Activated CD8-positive, alpha-beta T cell treated with anti-CD3 and anti-CD28 coated beads, Interleukin-2, amount 10 ng/mL, durations not matched to agents 7 days and 5 days (primary cell): ENCODE measurements at places on chromosomes 16 and 17.

DNA sequence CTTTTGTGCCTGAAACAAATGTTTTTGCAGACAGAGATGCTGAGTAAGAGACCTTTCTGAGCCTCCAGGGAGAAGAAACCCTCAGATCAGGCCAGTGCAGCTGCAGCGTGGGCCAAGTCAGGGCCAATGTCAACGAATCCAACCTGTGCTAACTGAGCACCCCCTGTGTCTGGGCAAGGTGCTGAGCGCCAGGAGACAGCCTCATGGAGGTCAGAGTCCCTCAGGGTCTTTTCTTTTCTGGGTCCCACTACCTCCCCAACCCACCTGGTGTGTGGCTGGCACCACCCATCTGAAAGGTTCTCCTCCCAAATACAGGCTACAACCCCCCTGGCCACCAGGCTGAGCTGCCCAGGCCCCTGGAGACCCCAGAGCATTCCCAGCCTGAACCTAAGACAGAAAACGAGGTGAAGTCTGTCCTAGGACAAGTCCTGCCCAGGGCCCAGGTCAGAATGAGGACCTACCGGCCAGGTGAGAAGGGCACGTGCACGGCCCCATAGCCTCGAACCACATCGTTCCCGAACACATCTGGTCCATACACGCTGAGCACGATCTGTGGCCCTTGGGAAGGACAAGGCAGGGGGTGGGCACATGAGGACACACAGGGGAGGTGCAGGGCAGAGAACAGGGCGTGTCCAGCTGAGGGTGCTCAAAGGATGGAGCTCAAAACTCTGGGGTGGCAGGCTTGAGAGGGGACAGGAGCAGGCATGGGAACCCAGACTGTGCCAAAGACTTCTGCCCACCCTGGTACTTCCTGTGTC is 15.0 kb downstream of the B9D1 start:
- no peak for DNase-seq

DNA sequence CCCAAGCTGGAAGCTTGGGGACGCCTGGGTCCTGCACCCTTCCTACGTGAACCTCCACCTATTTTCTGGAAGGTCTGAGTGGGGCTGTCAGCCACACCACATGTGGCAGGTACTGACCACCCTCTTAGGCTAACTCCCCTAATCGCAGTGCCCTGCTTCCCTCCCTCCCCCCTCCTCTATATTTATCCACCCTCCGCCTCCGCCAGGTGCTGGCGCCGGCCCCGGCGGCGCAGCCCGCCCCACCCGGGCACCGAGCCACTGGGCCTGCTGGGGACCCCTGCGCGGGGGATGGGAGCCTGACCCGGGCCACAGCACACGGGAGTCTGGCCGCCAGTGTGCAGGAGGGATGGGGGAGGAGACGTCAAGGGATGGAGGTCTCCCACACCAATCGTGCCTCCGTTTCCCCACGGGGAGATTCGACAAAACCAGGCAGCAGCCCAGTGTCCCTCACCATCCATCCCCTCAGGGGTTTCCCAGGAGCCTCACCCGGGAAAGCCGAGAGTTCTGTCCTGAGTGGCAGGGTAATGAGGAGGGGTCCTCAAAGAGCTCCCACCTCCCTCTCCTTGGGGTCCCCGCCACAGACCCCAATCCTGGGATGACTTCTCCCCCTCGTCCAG is 1.3 kb downstream of the PLEKHH3 start:
- DNase-seq, result no peak

DNA sequence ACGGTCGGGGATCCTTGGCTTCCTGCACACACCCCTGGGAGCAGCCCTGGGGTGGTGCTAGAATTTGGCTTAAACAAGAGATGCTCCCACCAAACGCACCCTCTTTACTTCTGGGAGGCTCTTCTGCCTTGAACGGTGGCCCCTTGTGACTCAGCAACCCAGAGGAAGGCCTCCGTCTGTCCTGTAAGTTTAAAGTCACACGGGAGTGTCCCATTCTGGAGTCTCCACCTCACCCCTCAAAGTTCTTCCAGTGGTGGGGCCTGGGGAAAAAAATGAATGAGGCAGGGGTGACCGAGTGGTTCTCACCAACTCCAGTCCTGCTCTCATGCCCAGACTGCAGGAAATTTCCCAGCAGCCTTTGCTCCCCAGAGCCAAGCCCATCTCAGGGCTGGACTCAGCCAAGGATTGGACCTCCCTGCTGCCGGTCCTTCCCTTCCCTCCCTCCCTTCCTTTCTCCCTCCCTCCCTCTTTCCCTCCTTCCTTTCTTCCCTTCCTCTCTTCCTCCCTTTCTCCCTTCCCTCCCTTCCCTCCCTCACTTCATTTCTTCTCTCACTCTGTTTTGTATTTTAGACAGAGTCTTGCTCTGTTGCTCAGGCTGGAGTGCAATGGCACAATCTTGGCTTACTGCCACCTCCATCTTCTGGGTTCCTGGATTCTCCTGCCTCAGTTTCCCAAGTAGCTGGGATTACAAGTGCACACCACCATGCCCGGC is 11.4 kb downstream of the ITGAD start:
- no peak for DNase-seq

GRCh38 chr17:81536299-81537290 is 8.4 kb downstream of the FSCN2 start:
- no peak for DNase-seq

GRCh38 chr16:15682105-15682570 is 32.1 kb downstream of the NDE1 start:
- DNase-seq, result peak; percentile 45

DNA sequence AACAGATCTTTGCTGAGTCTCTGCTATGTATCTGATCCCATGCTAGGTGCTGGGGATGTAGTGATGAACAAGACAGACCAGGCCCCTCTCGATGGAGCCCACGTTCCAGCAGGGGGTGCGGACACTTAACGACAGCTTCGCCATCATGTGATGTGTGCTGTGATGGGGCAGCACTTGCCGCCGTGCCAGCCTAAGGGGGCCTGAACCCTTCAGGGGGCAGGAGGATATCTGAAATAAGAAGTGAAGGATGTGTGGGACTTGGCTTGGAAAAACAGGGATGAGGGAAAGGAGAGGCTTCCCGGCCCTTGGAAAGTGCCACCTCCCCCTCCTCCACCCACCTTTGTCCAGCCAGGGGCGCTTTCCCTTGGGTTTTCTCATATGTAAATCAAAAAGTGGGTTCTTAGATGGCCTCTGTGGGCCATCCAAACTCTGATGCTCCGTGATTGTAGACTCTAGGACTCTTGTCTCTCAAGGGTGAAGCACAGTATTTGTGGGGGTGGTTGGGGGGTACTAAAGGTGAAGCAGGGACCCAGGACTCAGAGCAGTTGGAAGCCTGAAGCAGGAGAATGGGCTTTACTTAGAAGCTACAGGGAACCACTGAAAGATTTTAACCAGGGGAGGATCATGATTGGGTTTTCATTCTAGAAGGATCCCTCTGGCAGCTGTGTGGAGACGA is 4.0 kb upstream of the DLX3 start:
- DNase-seq, result no peak

GRCh38 chr17:79577485-79578187 is 33.2 kb downstream of the RBFOX3 start:
- no peak for DNase-seq

DNA sequence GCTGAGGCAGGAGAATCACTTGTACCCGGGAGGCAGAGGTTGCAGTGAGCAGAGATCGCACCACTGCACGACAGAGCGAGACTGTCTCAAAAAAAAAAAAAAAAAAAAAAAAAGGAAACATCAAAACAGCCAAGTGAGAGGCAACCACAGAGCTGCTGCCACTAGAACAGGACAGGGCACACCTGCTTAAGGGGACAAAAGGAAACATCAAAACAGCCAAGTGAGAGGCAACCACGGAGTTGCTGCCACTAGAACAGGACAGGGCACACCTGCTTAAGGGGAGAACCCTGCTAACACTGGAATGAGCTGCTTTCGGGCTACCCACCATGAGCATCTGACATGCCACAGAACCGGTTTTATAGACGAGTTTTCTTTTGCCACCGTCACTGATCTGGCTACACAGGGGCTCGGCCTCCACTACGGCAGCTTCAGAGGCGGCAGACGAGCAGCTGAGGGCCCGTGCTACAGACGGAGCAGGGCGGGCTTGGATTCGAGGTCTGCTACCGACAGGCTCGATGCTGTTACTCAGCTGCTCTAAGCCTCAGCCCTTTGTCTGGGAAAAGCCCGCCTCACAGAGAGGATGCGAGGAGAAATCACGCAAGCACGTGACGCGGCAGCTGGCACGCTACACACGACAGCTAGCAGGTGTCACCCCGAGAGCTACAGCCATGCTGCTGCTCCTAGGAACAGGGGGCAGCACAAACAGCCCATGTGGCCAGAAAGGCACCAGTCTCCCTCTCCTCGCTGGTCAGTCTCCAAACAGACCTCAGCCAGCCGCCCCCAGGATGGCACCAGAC is 2.0 kb downstream of the P4HB start:
- DNase-seq, result no peak

GRCh38 chr17:35238821-35239220 is 4.1 kb upstream of the SLFN5 start:
- DNase-seq, result no peak

GRCh38 chr17:75246404-75246803 is 15.0 kb downstream of the GGA3 start:
- no peak for DNase-seq

- peak; percentile 80 for DNase-seq
Observed at GRCh38 chr17:36072431-36073121, 8.5 kb downstream of the CCL18 start.

DNA sequence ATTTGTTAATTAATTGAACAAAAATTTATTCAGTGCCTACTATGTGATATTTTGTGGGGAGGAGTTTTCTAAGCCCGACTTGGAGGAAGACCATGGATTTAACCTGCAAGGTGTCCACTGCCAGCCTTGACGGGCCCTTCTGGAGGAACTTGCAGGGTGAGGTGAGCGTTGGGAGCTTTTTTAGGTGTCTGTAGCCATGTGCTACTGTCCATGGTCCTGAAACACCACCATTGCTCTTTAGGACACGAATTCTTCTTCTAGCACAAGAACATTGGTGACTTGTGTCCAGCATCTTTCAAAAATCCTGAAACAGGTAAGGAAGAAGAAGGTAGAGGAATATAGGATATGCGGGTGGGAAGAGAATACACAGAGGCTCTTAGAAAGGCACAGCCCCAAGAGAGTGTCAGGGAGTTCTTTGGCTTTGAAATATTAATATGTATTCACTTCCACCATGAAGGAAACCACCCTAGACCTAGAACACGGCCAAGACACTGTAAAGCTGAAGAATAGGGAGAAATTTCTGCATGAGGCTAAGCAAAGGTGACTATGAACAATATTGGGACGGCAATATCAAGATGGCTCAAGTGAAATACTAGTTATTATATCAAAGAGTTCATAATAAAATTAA is 27.9 kb upstream of the OR4D1 start:
- peak; percentile 80 for DNase-seq

- DNase-seq, result peak; percentile 94
Observed at GRCh38 chr17:75785016-75785890, 647 bp downstream of the UNK start.

GRCh38 chr17:7136266-7136877 is 21.8 kb upstream of the ASGR2 start:
- peak; percentile 84 for DNase-seq

DNA sequence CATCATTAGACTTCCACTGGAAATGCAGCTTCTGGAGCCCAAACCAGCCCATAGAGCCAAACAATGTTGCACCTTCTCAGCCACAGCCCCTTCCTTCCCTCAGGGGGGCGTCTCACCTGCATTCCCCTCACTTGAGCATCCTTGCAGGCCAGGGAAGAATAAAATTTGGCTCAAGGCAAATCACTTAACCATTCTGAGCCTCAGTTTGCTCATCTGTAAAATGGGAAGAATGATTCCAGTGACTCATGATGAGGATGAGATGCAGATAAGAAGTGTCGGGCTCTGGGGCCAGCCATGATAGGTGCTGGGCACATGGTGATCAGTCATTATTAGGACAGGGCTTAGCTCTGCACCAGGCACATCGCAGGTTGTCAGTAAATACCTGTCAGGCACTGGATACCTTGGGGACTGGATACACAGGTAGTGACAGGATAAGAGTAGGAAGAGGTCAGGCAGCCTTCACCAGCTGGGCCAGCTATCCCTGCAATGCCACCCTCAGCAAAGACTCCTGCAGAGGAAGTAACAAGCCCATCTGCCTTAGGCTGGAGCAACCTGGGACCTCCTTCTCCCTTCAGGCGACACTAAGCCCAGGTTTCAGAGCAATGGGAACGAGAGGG is 208.0 kb upstream of the TNRC6C start:
- no peak for DNase-seq

DNA sequence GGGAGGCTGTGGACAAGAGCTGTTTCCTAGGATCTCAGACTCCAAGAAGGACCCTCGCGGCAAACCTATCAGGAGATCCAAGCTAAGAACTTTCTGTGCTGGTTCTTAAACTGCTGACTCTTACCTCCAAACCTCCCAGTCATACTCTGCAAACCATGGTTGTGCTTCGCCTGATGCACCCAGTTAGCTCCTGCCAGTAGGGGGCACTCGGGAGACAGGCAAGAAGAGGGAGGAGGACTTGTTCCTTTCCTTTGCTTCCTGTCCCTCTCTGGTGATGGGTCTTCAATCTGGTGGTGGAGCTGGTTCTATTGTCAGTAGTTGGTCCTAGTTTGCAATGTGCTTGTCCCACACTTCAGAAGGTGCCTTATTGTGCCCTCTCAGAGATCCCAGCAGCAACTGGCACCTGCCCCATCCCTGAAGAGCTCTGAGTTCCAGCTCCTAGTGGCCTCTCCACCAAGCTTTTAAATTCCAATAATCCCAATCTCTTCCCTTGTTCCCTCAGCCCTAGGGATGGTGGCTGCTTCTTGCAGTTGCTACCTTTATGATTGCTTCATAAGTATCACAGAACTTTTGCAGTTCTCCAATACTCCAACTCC is 113.5 kb upstream of the RPL38 start:
- peak; percentile 79 for DNase-seq

- no peak for DNase-seq
Observed at GRCh38 chr17:826778-827177, 44.6 kb downstream of the MRM3 start.

- DNase-seq, result no peak
Observed at GRCh38 chr16:68086336-68086841, 1.2 kb downstream of the NFATC3 start.

- DNase-seq, result peak; percentile 45
Observed at GRCh38 chr17:74008196-74008595, 195.3 kb upstream of the RPL38 start.

DNA sequence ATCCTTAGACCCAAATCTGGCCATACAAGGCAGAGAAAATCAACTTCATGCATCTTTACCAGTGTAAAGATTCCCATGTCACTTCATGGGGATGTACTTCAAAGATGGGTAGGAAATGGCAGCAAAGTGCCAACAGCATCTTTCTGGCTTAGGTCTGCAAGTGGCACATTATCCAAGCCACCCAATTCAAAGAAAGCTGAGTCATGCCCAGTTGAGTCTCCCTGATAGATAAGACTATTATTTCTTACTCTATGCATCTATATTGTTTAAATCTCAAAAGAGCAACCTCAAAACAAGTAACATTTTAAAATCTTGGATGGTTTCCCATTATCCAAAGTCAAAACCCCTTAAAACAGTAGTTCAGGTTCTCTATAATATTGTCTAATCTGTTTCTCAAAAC is 61.2 kb upstream of the HSBP1 start:
- DNase-seq, result no peak

GRCh38 chr17:64002658-64003525 is 4.7 kb downstream of the PRR29 start:
- DNase-seq, result no peak
